ENCODE measurements at places on chromosomes 6 and 20.

DNA sequence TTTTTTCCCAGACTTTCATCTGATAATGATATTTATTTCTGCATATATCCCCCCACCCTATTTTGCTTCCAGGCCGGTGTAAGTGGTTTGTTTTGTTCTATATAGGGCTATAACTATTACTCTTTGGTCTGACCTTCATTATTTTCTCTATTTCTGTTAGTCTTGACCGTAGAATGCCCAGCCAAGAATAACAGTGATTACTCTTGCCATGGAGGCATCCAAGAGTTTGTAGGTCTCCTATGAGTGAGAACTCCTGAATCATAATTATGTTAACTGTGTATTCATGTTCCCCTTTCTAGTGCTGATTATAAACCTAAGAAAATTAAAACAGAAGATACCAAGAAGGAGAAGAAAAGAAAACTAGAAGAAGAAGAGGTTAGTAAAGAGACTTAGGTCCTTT lies 52.2 kb downstream of the TOP1 start:
- no peak for DNase-seq

GRCh38 chr6:108883172-108883571 lies 35.0 kb downstream of the ARMC2 start:
- DNase-seq = no peak

GRCh38 chr6:43045371-43045930 lies 8.2 kb downstream of the CUL7 start:
- DNase-seq = no peak

GRCh38 chr6:39881851-39882530 lies 52.3 kb downstream of the MOCS1 start:
- DNase-seq = no peak

DNA sequence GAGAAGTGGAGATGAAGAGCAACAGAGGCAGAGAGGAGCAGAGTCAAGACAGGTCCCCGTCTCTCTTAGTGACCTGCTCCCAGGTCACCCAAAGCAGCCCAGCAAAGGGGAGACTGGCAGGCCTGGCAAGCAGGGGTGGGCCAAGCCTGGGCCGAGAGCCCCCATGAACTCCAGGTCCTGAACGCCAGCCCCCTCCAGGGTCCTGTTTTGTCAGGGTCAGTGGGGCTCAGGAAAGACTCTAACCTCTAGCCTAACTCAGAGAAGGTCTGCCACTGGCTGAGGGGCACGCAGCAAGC lies 1.2 kb downstream of the NECAB3 start:
- DNase-seq = no peak

DNA sequence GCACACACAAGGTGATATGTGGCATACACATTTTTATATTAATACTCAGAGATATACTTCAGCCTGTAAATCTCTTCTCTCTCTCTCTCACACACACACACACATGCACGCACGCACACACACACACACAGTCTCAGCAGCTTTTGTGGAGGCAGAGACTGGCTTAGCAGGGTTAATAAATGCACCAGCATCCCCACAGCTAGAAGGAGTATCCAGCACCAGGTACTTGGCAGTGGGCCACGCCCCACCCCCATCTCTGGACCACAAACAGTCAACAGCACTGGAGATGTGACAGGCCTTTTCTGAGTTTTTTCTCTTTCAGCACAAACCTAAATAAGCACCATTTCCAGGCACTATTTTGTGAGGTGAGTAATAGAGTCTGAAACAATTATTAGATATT lies 47.3 kb upstream of the LRFN2 start:
- DNase-seq = no peak

GRCh38 chr6:111576291-111576690 lies 29.4 kb downstream of the TRAF3IP2 start:
- no peak for DNase-seq

DNA sequence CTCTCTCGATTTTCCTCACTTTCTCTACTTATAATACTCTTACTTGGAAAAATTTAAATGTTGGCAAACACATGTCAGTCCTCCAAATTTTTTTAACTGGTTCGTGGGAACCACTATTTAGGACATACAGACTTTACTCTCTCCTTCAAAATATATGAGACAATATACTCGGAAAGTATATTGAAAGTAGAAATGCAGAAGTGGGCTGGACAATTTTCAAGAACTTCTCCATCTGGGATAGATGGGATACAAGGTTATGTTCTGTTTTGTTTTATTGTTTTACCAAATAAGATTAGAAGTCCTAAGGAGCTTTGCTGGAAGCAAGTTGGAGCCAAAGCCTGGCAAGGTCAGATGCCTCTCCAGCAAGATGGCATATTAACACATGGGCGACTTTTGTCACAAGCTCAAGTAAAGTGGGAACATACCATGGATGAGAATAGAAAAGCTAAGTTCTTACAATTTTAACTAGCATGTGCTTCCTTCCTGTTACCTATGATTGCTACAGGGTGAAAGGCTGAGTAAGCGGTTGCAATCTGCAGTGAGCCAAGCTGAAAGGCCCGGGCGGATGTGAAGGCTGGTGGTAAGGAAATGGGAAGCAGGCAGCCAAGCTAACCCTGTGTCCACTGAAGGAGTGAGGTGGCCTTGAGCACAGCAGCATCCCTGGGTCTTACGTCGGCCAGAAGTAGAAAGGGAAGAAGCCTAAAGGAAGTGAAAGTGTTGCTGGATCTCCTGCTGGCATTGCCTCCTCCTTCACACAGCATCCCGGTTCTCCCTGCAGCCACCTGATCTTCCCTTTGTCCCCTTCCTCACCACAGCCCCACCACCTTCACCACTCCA lies 7.1 kb downstream of the MAP3K5 start:
- no peak for DNase-seq

DNA sequence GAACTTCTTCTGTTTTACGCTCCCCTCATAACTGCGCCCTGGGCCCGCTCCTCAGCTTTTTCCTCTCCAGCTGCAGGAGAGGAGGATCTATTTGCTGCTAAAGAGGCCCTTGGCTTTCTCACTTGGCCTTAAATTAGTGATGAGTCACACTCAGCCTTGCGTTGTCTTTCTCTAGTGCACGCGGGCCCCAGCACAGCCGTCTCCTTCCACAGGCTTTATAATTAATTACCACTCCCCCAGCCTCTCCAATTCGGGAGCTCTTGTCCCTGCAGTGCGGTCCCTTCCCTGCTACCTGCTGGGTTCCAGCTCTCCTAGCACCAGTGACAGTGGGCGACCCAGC lies 25.2 kb downstream of the PACSIN1 start:
- no peak for DNase-seq
